ENCODE measurements at places on chromosomes 2 and 18.

GRCh38 chr2:240240781-240241180, 100.3 kb upstream of the OTOS start:
- DNase-seq = no peak

GRCh38 chr2:98253461-98254070, 92.7 kb upstream of the CNGA3 start:
- DNase-seq = no peak

DNA sequence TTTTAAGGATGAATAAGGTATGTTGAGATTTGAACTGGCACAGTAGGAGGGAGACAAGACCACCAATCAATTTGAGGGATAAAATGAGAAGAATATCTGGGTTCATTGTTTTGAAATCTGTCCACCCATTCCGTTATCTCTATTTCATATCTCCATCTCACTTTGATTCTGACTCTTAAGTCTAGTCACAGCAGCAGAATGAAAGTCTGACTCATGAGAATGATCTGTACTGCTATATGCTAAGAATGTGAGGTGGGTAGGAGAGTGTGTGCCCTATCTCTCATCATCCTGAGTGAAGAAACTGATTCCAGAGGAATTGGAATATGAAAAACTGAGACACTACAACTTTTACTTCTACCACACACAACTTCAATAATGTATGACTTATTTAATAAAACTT, 1994.5 kb upstream of the PIK3C3 start:
- DNase-seq = no peak

- no peak for DNase-seq
Measured at GRCh38 chr2:208489687-208490086, 83.1 kb downstream of the PTH2R start.

DNA sequence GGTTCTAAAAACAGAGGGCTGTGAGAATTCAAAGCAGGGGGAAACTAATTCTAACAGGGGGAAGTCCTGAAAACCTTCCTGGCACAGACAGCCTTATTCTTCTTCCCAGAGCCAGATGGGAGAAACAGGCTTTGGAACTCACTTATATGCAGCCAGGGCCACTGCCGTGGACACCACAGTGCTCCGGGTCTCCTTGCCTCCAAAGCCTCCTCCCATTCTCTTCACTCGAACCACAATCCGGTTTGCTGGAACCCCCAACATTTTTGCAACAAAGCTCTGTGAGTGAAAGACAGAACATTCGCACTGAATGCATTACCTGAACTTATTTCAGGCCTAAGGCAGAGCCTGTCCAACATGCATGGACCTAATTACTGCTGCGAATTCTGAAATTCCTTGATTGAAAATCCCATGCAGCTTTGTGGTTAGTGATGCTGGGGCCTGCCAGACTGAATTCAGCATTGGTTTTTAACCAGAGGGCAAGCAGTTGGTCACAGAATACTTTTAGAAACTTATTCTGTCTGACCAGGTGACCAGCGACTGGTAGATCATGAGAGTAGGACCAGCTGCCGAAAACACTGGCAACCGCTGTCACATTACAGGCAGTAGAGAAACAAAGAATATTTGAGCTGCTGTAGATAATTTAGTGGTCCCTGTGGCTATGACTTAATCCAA, 48.6 kb downstream of the XDH start:
- no peak for DNase-seq

DNA sequence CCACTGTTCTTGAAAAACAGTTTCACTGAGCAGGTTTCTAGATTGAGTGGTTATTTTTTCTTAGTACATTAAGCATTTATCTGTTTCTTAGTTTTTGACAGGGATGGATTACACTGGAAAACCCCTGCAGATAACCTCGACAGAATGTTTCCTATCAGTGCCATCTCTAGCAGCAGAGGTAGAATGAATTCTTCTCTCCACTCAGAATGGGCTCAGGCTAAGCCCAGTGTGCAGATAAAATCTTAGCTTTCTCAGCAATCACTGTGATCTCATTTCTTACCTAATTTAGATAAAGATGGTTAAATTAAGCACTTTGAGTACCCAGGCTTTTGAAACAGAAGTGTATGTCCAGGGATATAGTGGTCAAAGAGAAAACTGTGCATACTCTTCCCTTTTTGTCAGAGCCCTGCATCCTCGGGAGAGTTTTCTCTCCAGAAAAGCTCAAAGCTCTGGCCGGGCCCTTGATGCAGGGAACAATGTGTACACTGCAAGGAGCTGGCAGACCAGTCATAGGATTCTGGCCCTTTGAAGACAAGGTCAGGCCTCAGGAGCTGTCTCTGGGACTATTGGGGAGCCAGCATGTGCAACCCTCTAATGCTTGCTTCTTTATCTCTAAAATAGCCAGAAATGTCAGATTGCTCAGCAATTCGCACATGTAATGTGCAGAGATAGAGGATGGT, 10.6 kb upstream of the AKAIN1 start:
- DNase-seq = no peak

- DNase-seq = no peak
Measured at GRCh38 chr2:230751062-230751461, 38.4 kb downstream of the CAB39 start.

GRCh38 chr2:217335341-217335966, 475.6 kb upstream of the TNP1 start:
- no peak for DNase-seq

GRCh38 chr2:197539734-197540133, 23.9 kb downstream of the MOB4 start:
- no peak for DNase-seq

GRCh38 chr2:238595750-238596570, 169.2 kb downstream of the ASB1 start:
- no peak for DNase-seq

- no peak for DNase-seq
Measured at GRCh38 chr2:144548532-144549191, 28.7 kb upstream of the ZEB2 start.

DNA sequence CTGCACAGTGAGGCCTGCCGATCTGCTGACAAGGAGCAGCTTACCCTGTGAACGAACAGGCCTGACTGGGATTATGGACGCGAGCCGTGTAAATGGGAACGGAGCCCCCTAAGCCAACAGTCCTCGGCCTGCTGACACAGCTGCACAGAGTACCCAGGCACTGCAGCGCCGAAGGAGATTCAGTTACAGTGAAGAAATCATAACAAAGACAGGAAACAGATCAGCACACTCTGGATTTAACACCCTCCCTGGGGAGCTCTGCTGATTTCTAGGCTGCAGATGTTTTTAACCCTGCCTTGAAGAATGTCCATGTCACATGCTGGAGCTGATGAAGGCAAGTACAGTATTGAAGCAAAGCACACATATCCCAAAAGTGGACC, 43.4 kb downstream of the COLEC12 start:
- no peak for DNase-seq

DNA sequence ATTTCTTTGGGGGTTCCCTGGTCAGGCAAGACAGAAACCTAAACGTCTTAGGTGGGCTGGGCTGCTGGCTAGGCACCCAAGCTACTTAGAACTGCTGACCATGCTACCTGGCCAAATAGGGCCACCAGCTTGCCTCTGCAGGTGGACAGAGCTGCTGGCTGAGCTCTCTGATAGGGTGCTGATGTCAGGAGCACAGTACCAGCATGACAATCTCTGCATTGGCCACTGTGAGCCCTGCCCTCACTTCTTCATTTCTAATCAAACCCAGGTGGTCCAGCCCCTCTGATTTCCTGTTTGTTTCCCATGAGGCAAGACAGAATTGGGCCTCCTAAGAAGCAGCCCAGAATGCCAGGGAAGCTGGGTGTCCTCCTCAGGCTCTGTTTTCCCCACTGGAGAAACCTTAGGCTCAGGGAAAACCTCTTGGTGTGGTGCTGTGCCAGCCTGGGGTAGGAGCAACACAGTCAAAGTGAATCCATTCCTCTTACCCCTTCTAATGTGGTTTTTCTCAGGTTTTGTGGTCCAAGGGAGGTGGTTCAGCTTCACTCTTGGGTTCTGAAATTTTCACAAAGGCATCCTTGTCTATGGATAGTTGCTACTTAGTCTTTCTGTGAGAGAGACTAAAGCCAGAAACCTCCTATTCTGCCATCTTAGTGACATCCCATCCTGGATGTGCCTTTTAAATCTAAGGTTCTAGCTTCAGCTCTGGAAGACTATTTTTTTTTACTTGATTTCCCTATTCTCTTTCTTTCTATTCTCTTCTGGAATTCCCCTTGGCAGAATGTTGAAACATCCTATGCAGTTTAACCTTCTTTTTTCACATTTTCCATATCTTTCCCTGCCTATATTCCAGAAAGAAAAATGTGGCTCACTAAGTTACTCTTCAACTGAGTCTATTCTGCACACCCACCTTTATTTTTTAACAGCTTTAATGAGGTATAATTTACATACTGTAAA, 15.2 kb downstream of the SP100 start:
- no peak for DNase-seq

GRCh38 chr2:218003981-218004419, 1.2 kb upstream of the TNS1 start:
- no peak for DNase-seq

DNA sequence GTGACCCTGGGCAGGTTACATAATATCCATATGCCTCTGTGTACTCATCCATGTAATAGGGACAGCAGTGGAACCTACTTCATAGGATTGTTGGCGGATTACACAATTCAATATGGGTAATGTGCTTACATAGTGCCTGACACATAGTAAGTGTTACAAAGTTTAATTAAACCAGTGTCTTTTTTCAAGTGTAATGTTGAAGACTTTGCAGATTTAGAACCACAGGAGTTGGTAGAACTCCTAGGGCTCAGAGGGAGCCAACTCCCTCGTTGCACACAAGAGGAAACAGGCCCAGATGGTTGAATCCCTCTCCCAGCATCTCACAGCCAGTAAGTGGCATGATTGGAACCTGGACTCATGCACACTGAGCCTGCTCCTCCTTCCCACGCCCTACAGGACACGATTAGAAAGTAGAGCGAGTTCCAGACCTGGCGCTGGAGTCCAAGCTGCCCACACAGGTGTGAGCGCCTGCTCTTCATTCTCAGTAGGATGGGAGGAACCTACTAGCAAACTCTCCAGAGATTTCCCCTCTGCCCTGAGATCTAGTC, 97.8 kb downstream of the VSNL1 start:
- DNase-seq = no peak

All from CD4-positive, alpha-beta T cell treated with Interleukin-15 for 1 hour (primary cell).